Hypothalamus (tissue), 51 donors: ENCODE measurements at places on chromosomes 4 and X.

DNA sequence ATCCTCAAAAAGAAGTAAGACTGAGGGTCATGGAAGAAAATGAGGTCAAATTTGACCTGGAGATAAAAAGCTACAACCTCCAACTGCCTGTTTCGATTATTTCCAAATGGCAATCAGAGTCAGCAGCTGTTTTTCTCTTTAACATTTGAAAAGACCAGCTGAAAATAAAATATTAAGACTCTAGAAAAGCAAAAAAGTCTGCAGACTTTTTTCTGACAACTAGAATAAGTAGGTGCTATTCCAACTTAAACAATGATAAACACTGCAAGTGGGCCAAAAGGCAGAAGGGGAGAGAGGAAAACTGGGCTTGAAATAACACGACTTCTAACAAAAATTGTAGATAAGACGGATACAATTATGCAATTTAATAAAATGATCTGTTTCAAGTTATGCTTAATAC is 110.4 kb downstream of the LRBA start:
- no peak for DNase-seq

GRCh38 chr4:86523333-86523732 is 70.8 kb upstream of the PTPN13 start:
- no peak for DNase-seq

- no peak for DNase-seq
Observed at GRCh38 chrX:126394681-126395080, 157.9 kb downstream of the DCAF12L1 start.

GRCh38 chr4:13244444-13244843 is 239.7 kb downstream of the RAB28 start:
- DNase-seq = no peak

- DNase-seq = no peak
Observed at GRCh38 chr4:39631700-39632079, 7.0 kb downstream of the SMIM14 start.

DNA sequence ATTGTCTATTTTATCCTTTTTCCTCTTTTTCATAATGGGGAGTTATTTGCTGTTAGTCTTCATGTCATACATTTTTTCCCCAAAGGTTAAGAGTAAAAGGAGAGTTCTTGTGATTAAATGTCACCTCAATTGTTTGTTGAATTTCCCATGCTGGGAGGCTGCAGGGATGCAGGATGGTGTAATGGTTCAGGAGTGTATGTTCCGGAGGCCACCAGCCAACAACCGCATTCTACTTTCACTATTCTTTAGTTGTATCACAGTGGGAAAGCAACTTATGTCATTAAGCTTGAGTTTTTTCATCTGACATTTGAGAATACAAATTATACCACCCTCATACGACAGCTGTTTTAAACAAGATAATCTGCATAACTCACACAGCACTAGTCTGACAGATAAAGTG is 15.4 kb downstream of the AFP start:
- DNase-seq = no peak

DNA sequence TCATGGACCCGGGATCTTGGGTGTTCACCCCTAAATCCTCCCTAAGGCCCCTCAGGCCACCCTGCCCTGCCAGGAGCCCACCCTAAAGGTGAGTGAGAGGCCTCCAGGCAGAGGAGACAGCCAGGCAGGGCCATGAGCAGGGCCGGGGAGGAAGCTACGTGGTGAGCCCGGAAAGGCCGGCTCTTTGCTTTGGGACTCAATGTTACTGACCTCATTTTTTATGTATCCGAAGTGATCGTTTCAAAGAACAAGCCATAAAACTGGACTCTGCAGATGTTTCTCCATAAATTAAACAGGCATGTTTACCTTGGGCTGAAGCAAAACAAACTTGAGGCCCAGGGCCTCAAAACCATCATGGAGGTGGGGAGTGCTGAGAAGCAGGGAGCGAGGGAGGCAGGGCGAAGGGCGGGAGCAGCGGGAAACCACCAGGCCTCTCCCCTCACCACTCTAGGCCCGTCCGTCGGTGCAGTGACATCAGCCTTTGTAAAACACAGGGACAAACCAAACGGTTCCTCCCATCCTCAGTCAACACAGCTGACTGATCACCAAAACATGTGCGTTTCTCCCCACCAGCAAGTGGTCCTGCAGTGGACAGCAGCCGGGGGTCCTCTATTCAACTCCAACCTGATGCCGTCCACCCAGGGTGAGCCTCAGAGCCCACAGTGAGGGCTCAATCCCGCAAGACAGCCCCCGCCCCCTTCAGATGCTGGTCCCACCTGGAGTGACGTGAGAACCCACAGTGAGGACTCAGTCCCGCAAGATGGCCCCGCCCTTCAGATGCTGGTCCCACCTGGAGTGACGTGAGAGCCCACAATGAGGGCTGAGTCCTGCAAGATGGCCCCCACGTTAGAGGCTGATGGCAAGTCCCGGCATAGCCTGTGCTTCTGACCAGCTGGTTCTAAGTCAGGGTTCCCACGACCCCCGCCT is 102.9 kb upstream of the LRPAP1 start:
- no peak for DNase-seq

DNA sequence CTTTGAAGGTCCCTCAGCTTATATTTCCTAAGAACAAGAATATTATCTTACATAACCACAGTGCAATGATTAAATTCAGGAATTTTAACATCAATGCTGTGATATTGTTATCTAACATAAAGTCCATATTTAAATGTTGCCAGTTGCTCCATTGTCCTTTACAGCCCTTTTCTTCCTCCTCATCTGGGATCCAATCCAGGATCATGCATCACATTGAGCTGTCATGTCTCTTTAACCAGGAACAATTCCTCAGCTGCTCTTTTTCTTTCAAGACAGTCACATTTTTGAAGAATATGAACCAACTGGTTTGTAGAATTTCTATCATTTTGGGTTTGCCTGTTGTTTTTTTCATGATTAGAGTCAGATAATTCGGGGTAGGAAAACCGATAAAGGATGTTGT is 12.0 kb downstream of the TMSB4X start:
- DNase-seq = no peak

DNA sequence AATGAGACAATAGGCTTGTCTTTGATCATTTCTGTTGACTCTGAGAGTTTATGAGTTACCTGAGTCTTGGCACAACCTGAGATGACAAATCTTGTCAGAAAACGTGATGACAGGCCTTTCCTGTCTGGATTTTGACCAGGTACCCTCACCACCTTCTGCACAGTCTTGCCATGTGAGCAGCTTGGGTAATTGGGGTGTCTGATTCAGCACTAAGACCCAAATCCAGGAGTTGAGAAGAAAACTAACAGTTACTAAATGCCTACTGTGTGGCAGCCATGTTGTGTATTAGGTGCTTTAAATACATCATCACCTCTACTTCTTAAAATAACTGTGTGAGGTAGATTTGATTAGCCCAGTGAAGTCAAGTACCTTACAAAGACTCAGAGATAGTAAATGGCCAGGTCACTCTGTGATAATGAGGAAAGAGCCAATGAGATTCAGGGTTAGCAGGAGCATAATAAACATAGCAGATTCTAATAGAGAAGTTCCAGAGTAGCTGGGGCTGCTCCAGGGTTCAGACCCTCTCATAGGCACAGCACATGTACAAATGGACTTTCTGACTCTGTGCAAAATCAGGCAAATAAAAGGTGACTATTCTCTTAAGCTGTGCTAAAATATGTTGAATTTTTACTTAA is 2.8 kb downstream of the EREG start:
- DNase-seq = no peak

DNA sequence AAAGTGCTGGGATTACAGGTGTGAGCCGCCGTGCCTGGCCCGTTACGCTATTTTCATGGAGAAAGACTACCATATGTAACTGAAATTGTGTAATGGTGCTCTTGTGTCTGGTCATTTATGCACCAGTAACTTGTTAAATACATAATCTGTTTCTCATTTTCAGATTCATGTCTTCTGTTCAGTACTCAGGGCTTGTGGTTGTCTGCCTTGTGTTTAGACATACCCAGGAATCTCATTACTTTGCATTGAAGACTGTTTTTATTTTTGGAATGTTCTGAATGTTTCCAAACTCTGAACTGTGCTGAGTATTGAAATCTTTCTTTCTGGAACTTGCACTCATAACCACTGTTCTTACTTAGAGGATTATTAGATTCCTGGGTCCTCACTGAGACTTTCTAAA is 52.8 kb downstream of the PDLIM5 start:
- DNase-seq = no peak

- DNase-seq = no peak
Observed at GRCh38 chr4:99436462-99436861, 1.3 kb upstream of the ADH7 start.

DNA sequence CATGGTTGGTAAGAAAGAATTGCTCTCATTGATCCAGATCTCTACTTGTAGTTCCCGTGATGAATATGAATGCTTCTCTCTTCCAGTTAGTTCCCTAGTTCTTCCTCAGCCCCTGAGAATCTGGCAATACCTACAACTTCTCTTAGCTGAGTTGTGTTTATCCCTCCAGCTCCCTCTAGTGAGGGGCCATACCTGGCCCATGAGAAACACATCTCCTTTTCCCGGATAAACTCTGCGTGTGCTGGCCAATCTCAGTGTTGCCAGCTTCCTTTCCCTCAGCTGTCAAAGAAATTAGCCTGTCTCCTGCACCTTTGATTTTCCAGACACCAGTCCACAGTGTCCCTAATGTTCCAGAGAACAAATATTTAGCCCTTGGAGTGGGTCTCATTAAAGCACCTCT is 5.7 kb downstream of the CBLL2 start:
- no peak for DNase-seq

GRCh38 chr4:22315628-22316027 is 200.2 kb downstream of the ADGRA3 start:
- no peak for DNase-seq

DNA sequence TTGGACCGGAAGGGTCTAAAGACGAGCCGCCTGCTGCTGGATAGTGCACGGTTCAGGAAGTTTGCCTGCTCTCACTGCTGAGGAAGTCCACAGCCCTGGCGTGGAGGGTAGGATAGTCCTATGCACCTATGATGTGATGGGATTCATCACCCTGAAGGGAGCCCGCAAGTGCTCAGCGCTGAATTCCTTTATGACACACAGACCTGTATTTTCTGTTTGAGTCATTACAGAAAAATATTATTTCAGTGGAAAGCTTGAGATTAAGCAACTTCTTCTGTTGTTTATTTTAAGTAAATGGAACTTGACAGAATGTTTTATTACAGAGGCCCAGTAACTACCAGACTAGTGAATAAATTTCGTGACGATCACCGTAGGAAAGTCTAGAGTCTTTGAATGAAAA is 123.2 kb downstream of the TRIML1 start:
- no peak for DNase-seq

DNA sequence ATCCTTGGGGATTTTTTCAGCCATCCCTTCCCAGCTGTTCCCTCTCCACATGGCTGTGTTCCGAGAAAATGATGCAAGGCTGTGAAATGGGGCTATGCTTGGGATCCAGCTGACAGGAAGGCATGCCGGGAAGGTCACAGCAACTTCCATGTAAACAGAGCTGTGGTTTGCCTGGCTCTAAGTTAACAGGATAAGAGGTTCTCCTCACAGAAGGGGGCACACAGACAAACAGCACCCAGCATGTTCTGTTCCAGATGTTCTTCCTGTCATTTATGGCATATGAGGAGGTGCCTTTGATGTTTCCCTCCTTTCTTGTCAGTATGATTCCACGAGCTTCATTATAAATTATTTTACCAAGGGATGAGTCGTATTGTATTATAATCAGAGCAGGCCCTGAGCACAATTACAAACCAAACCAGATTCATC is 220.7 kb downstream of the ANTXR2 start:
- no peak for DNase-seq

GRCh38 chrX:106898462-106898861 is 4.7 kb downstream of the RIPPLY1 start:
- no peak for DNase-seq

DNA sequence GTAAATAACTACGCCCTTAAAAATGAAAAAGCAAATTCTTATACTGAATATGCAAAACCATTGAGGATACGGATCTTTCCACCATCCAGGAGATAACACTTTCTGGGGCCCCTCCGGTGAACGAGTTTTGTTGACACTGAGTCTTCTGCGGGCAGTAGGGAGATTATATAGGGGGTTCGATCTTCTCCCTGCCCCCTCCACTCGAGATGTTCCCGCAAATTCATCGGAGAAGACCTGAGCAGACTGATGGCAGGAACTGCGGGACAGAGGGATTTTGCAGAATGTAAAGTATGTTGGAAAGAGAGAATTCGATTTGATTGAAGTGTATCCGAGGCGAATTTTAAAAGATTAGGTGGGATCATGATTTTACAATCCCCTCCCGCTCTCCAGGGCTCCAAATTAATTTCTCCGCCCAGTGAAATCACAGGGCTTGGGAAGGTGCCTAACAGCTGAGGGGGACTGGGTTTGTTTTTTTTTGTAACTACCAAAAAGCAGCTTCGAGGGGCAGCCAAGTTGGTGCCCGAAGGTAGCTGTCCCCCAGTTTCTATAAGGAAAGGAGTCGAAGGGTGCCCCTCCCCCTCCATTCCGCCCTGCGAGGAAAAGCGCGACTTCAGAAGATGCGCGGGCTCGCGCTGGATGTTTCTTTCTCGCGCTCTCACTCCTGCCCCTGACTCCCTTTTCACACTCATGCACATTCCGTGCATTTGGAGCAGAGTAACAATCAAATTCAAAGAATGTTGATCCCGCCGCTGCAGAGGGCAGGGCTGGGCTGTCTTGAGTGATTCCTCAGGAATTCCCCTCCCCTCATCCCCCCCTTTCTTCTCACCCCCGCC is 1.2 kb downstream of the TMEM255A start:
- peak; percentile 2 for DNase-seq

- no peak for DNase-seq
Observed at GRCh38 chrX:136250191-136251040, 784 bp downstream of the MAP7D3 start.

DNA sequence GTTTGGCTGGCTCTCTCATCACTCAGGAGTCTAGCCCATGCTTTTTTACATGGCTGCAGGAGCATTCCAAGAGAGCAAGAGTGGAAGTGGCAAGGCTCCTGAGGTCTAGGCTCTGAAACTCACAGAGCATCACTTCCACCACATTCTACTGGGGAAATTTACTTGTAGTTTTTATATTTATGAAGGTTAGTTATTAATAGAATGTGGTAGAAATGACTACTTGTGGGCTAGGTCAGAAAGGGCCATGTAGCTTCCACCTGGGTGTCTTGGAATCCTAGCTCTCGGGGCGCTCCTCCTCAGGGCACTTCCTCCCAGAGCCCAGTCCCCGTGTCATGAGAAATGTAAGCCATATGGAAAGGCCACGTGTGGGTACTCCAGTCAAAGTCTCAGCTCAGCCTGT is 127.0 kb upstream of the CASK start:
- DNase-seq = no peak

- DNase-seq = no peak
Observed at GRCh38 chr4:21304540-21304887, 604.3 kb downstream of the PACRGL start.
